ENCODE measurements at places on chromosomes 2 and 18.

- DNase-seq: no peak
These were observed 147.0 kb upstream of the LHCGR start for GRCh38 chr2:48902521-48902920.

- no peak for DNase-seq
These were observed 446.4 kb upstream of the RAB12 start for GRCh38 chr18:8162802-8163201.

DNA sequence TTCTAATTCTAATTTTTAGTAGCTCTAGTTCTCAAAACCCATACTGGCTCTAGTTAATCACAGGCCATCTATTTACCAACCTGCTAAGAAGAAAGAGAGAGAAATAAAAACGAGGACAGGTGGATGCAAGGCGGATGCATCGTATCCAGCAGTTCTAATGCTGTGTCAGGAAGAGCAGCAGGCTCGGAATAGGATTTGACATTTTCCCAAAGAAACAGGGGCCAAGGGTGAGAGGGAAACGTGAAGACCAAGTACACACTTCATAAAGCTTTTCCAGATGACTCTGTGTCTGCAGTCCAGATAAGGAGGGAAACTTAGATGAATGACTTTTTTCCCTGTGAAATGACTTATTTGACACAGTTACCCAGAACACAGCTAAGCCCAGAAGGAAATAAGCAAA lies 117.5 kb downstream of the ESCO1 start:
- no peak for DNase-seq

GRCh38 chr2:105607920-105608504 lies 136.7 kb upstream of the NCK2 start:
- no peak for DNase-seq

- no peak for DNase-seq
These were observed 162.6 kb upstream of the SLC39A10 start for GRCh38 chr2:195494451-195494850.

DNA sequence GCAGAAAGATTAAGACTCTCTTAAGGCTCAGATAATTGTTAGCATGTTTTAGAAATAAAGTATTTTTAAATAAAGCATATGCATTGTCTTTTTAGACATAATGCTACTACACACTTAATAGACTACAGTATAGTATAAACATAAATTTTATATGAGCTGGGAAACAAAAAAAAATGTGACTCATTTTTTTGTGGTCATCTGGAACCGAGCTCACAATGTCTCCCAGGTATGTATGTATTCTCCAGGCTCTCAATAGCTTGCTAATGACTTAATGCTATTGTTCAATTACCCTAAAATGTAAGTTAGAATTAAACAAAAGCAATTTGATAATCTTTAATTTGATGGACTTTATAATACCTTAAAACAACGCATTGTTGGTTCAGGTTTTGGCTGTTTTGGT lies 167.2 kb downstream of the NUP35 start:
- DNase-seq: no peak

DNA sequence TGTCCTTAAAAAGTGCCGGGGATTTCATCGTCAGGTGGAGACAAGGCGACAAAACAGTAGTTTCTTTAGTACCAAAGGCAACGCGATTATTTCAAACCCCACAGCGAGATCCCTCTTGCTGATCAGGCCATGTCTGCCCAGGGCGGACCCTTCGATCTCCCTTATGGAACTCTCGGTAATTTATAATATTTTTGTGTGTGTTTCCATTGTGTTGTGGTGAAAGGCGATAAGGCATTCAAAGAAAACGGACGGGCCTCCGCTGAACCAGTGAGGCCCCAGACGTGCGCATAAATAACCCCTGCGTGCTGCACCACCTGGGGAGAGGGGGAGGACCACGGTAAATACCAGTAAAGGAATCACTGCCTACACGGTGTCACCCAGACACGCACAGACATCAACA lies 1.4 kb upstream of the GAD1 start:
- no peak for DNase-seq

DNA sequence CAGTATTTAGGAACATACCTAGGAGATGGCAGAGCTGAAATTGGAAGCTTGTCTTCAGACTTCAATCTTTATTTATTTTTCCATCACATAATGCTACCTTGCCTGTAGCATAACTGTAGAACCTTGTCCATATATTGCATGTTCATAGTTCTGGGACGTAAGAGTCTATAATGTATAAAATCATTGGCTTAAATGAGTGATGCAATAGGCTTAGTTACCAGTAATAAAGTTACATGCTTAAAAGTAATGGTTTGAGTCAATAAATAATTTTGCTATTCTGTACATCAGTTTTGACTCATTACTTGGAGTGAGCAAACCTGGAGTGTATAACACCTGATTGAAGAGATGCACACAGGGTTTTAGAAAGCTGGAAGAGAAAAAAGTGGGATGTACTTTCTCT lies 229.3 kb downstream of the CDCA7 start:
- DNase-seq: no peak

DNA sequence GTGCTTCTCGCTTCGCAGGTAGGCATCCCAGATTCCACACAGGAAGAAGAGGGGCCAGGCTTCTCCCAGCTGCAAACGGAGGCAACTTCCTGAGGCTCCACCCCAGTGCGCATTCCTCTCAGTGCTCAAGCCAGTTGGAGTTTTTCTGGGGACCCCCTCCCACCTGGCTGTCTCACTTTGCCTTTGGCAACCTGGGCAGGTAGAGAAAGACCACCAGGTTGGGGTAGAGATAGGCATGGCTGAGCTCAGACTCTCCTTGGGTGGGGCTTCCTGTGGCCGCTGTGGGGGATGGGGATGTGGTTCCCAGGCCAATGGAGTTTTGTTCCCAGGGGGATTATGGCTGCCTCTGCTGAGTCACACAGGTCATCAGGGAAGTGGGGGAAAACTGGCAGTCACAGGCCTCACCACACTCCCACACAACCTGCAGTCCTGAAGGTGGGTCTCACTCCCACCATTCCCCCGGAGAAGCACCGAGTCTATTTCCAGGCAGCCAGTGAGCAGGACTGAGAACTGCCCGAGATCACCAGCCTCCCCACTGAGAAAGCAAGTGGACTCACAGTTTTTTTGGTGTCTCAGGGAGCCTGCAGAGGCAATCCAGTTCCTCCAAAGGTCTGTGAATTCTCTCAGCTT lies 38.1 kb downstream of the SLC39A10 start:
- DNase-seq: no peak

DNA sequence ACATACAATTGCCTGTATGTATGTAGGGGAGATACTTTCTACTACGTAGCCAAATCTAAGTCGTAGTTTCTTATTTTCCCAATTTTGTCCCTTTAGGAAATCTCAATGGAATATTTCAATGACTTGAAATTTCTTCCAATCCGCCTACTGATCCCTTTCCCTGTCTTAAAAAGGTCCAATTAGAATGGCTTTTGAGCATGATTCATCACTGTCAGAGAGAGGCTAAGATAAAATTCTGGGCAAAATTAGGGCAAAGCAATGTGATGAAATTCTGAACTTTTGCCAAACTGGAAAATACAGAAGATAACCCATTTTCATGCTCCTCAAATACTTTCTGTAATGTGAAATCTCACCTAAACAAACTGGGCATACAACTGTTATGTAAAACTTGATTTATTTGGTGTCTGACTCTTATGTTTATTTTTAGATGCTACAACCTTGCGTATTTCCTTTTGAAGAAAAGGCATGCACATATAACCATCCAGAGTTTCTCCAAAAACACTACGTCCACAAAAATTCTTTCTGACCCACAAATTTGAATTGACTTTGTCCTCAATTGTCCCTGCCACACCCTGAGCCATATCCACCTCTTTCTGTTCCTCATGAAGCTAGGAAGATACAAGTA lies 147.1 kb downstream of the IKZF2 start:
- no peak for DNase-seq

- no peak for DNase-seq
These were observed 12.7 kb upstream of the CDK15 start for GRCh38 chr2:201793631-201794030.
